ENCODE measurements at places on chromosomes 3 and 15.

- no peak for DNase-seq
These were observed 201.7 kb upstream of the CHRNA7 start for GRCh38 chr15:31828594-31828993.

GRCh38 chr15:66838671-66839239, 136.7 kb downstream of the SMAD6 start:
- DNase-seq, result no peak

GRCh38 chr15:26521130-26521529, 251.7 kb downstream of the GABRB3 start:
- no peak for DNase-seq

- DNase-seq, result no peak
These were observed 22.5 kb downstream of the UPK1B start for GRCh38 chr3:119195911-119196310.

GRCh38 chr3:46293991-46294833, 52.0 kb downstream of the CCR3 start:
- DNase-seq, result no peak

DNA sequence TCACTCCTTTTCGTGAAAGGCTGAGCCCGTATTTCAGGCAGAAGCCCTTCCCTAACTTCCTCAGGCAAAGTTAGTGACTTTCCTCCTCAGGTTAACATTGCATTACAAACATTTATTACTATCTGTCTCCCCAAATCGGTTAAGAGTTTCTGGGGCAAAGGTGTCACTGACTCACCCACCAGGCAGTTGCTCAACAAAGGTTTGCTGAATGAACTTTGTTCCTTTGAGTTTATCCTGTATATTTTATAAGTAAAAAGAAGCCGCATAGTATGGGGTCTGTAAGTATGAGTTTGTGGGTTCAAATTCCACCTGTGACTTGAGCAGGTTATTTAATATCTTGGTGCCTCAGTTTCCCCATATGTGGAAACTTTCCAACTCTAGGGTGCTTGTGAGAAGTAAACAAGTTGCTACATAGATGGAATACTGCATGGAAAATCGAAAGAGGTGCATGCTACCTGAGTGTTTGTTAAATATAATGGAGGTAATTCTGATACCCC, 177.7 kb downstream of the THRB start:
- DNase-seq, result no peak

GRCh38 chr3:53812434-53812833, 33.8 kb downstream of the CHDH start:
- DNase-seq, result no peak
